ENCODE measurements at places on chromosomes 11 and 22. TPM values are rescaled to one million over a fixed set of nuclear protein-coding genes. Genes with fewer than 3 reads are reported as not detected.
A peak's percentile ranks its signal among the peaks of the same experiment; 100 is the strongest.

DNA sequence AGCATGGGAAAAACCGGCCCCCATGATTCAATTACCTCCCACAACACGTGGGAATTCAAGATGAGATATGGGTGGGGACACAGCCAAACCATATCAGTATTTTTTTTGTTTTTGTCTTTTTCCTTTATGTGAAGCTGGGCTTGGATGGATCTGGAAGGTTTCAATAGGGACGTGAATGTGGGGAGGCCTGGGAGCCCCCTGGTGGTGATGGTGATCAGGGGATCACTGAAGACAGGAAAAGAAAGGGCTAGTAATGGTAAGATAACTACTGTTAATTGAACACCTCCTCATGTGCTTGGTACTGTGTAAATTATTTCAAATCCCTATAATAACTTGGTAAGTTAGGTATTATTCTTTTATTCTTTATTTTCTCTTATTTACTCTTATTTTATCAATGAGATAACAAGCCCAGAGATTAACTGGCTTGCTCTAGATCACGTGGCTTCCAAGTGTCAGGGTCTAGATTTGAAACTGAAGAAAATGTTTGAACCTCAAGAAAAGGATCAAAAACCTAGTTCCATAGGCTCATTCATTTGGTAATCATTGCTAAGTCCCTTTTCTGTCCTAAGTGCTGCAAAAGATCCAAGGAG, 364.2 kb downstream of the TENM4 start:
- no peak overlapping the region for H3K27ac ChIP-seq
- no peaks in the 10 kb centered on the region for H3K27me3 ChIP-seq
- H3K36me3 ChIP-seq, result no peaks in the 10 kb centered on the region

GRCh38 chr11:95434009-95434408, 203.0 kb upstream of the SESN3 start:
- no peak overlapping the region for H3K4me3 ChIP-seq
- DNase-seq, result no peak
- H3K36me3 ChIP-seq, result no peaks in the 10 kb centered on the region
- H3K27ac ChIP-seq, result no peak overlapping the region
- H3K27me3 ChIP-seq, result no peaks in the 10 kb centered on the region
- H3K4me1 ChIP-seq, result peaks cover 3% of the 10 kb centered on the region

- H3K4me3 ChIP-seq, result no peak overlapping the region
- no peak overlapping the region for H3K27ac ChIP-seq
- no peak for DNase-seq
- H3K4me1 ChIP-seq, result peaks cover 19% of the 10 kb centered on the region
Measured at GRCh38 chr11:106477776-106478175, 400.3 kb downstream of the AASDHPPT start.

GRCh38 chr11:82883853-82884252, 16.4 kb downstream of the PRCP start:
- DNase-seq, result no peak
- H3K36me3 ChIP-seq, result no peaks in the 10 kb centered on the region
- H3K4me1 ChIP-seq, result no peaks in the 10 kb centered on the region
- no peaks in the 10 kb centered on the region for H3K27me3 ChIP-seq

BARX2 gene
- total RNA-seq, result not detected

GRCh38 chr11:93028960-93029522, 59.6 kb downstream of the MTNR1B start:
- H3K36me3 ChIP-seq, result no peaks in the 10 kb centered on the region
- H3K4me3 ChIP-seq, result no peak overlapping the region
- no peak for DNase-seq
- no peak overlapping the region for H3K27ac ChIP-seq
- no peaks in the 10 kb centered on the region for H3K4me1 ChIP-seq

DNA sequence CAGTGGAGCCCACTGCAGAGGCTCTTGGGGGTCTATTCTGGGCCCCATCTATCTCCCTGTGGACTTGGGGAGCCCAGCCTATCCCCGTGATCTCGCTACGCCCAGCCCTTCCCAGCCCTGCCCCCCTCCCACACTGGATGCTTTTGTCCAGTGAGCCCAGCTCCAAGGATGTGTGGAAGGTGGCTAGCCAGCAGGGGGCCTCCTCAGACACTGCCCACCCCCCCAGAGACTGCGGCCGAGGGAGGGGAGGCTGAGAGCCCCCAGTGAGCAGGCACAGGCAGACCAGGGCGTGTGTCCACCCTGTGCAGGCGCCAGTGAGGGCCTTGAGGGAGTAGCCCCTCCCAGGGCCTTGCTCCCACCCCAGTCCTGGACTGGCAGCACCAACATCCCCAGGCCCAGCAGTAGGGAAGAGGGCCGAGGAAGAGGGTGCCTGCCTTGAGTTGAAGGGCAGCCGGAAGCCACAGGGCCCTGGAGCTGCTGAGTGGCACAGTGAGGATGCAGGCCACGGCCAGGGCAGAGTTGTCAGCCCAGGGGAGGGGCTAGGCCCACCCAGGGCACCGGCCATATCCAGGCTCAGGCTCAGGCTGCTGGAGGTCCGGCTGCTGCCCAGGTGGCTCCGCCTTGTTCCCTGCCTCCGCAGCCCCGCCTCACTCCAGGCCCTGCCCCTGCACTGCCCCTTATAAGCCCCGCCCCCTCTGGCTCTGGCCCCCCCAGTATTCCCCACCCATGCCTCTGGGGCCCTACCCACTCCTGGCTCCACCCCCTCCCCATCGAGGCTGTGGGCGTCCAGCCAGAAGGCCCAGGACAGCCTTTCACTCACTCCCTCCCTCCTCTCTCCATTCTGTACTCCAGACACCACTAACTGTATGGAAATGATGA, 28.0 kb downstream of the MOB2 start:
- H3K4me1 ChIP-seq, result peaks cover 10% of the 10 kb centered on the region
- peak; percentile 70 for DNase-seq
- H3K4me3 ChIP-seq, result no peak overlapping the region
- no peaks in the 10 kb centered on the region for H3K36me3 ChIP-seq
- no peaks in the 10 kb centered on the region for H3K27me3 ChIP-seq
- H3K27ac ChIP-seq, result no peak overlapping the region

DNA sequence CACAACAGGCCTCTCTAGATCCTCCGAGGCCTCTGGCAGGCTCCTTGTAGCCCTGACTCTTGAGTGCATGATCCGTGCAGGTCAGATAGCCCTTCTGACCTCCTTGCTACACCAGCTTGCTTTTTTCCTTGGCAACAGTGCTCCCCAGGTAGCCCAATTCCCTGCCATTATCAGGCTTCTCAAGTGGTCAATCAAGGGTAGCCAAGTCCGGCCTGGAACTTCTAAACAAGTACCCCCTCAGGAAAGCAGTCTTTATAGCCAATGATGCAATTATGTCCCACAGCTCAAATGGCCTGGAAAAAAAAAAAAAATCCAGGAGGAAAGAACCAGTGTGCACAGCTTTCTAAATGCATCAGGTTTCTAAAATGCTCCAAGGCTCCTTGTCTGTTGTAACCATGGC, 59.8 kb downstream of the TENM4 start:
- no peak overlapping the region for H3K27ac ChIP-seq
- H3K4me3 ChIP-seq, result no peak overlapping the region
- H3K27me3 ChIP-seq, result no peaks in the 10 kb centered on the region
- no peak for DNase-seq
- H3K4me1 ChIP-seq, result peaks cover 4% of the 10 kb centered on the region

C11orf87 gene
- total RNA-seq, result not detected

DNA sequence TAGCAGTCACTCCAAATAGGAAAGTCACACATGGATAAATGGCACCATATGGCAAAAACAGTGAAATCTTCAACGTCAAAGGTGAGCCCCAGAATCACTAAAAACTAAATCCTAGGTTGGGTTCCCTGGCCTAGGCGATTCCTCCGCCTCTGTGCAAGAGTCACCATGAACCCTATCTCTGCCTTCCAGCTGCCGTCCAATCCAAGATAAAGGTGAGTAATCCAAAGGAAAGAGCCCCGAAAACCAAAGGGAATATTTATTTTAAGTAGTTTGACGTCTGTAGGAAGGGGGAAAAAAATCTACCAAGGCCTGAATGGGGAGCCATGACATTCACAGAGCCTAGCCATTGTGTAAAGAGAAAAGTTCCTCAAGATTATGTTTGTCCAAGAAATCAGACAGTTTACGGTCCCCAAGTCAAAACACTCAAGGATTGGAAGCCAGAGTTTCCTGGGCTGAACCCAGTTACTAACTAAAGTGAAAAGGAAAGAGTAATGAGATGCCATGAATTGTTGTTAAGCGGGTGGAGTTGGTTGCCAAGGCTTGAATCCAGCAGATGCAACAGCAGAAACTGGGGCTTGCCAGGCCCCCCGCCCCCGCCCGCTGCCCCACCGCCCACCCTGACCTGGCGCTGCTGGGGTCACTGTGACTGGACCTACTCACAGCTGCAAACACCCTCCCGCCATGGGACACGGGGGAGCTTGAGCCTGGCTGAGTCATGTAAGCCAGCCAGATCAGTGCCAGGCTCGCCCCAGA, 39.7 kb upstream of the ETS1 start:
- H3K36me3 ChIP-seq, result no peaks in the 10 kb centered on the region
- no peak for DNase-seq
- H3K27me3 ChIP-seq, result peaks cover 6% of the 10 kb centered on the region
- H3K4me1 ChIP-seq, result peaks cover 3% of the 10 kb centered on the region
- no peak overlapping the region for H3K4me3 ChIP-seq

GRCh38 chr22:47202819-47203553, 440.5 kb downstream of the TBC1D22A start:
- H3K4me3 ChIP-seq, result no peak overlapping the region
- no peak overlapping the region for H3K27ac ChIP-seq
- H3K4me1 ChIP-seq, result no peaks in the 10 kb centered on the region

DNA sequence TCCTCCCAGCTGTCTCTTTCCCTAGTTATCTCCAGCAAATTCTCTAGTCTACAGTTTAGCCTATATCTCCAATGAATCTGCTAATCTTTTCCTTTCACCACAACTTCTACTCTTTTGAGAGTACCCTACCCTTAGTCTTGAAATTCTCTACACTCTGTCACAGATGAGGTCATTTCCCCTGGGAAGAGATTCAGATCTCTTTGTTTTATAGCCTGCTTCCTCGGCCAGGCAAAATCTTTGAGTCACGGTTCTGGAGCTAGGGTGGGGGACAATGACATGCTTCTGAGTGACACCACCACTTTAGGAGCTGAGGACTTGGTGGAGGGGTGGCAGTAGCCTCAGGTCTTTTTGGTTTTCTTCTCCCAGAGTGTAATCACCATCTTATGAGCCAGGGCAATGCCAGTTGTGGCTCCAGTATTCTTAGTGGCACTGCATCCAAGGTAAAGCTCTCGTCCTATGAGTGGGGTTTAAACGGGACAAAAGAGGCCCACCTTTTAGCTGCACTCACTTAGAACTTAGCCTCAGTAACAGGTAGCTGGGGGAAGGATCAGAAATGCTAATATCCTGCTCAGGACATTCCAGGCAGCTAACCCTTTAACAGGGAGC, 98.5 kb upstream of the RRM1 start:
- H3K27me3 ChIP-seq, result no peaks in the 10 kb centered on the region
- H3K4me3 ChIP-seq, result no peak overlapping the region
- H3K27ac ChIP-seq, result no peak overlapping the region

ESAM gene
- 0.26 TPM for total RNA-seq

STK33 gene
- 56.5 TPM for total RNA-seq

TEX12 gene
- 0.51 TPM for total RNA-seq

GRCh38 chr11:8020244-8020597, 33.1 kb downstream of the EIF3F start:
- peak overlapping the region; percentile 87 for H3K4me3 ChIP-seq
- H3K27me3 ChIP-seq, result peaks cover 74% of the 10 kb centered on the region
- H3K27ac ChIP-seq, result no peak overlapping the region
- H3K36me3 ChIP-seq, result no peaks in the 10 kb centered on the region
- DNase-seq, result no peak

KCNA4 gene
- 1.3 TPM for total RNA-seq

GRCh38 chr11:123211149-123211852, 16.3 kb upstream of the CLMP start:
- H3K36me3 ChIP-seq, result no peaks in the 10 kb centered on the region
- H3K4me3 ChIP-seq, result no peak overlapping the region
- peaks cover 7% of the 10 kb centered on the region for H3K4me1 ChIP-seq
- no peaks in the 10 kb centered on the region for H3K27me3 ChIP-seq
- no peak overlapping the region for H3K27ac ChIP-seq
- peak; percentile 24 for DNase-seq

GRCh38 chr11:12677131-12677530, 2.9 kb downstream of the TEAD1 start:
- no peaks in the 10 kb centered on the region for H3K36me3 ChIP-seq
- peak; percentile 56 for DNase-seq
- H3K27ac ChIP-seq, result no peak overlapping the region
- H3K27me3 ChIP-seq, result peaks cover 9% of the 10 kb centered on the region

TPBGL gene
- not detected for total RNA-seq

GRCh38 chr22:44459041-44459440, 39.0 kb downstream of the RTL6 start:
- H3K4me1 ChIP-seq, result no peaks in the 10 kb centered on the region
- no peak overlapping the region for H3K27ac ChIP-seq
- DNase-seq, result no peak

DNA sequence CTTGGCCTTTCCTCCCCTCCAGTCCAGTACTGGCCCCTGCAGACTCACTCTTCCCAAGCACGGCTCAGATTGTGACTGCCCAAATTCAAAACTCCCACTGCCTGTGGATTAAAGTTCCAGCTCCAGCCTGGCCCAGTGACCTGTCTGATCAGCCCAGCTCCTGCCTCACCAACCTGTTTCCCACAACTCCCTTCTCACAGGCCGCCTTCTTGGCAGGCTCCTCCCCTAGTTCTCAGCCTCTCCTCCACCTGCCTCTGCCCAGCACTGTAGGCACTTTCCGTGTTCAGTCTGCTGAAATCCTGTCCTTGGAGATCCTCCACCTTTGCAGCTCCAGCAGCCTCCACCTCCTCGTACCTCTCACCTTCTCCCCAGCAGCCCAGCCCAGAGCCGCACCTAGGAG, 68.6 kb downstream of the MICAL2 start:
- peaks cover 5% of the 10 kb centered on the region for H3K4me1 ChIP-seq
- H3K27ac ChIP-seq, result no peak overlapping the region
- H3K36me3 ChIP-seq, result no peaks in the 10 kb centered on the region
- H3K4me3 ChIP-seq, result no peak overlapping the region
- no peak for DNase-seq

KCNQ1 gene
- 0.99 TPM for total RNA-seq

GRCh38 chr22:18021431-18021830, 2.9 kb downstream of the MICAL3 start:
- peaks cover 56% of the 10 kb centered on the region for H3K27me3 ChIP-seq
- no peak overlapping the region for H3K4me3 ChIP-seq
- DNase-seq, result no peak
- H3K4me1 ChIP-seq, result peaks cover 7% of the 10 kb centered on the region
- no peak overlapping the region for H3K27ac ChIP-seq

ST13 gene
- total RNA-seq, result 310 TPM

DNA sequence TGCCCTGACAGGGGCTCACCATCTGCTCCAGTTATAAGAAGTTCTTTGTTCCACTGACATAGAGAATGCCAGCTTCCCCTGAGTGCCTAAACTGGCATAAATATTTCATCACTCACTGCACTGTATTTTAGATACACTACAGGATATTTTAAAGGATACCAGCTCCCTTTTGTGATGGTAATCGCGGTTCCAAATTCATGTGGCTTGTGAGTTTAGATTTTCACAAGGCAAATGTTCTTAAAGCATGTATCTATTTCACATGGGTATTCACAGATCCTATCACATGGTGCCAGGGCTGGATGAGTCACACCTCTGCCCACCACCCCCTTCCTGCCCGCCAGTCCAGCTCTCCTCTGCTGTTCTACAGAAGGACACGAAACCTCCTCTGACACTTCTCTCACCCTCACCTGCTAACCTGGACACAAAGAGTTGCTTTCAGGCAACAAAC, 105.5 kb downstream of the KCNC1 start:
- H3K36me3 ChIP-seq, result no peaks in the 10 kb centered on the region
- H3K4me3 ChIP-seq, result no peak overlapping the region
- H3K27ac ChIP-seq, result no peak overlapping the region
- H3K4me1 ChIP-seq, result no peaks in the 10 kb centered on the region

Measured in neural progenitor cell (in vitro differentiated cells).